Right atrium auricular region (tissue), 2 donors: ENCODE measurements at places on chromosomes 3 and 15. TPM values are rescaled to one million over a fixed set of nuclear protein-coding genes. Genes with fewer than 3 reads are reported as not detected.

The OIP5 gene
- total RNA-seq: 0.35 TPM

The GOLGA6A gene
- not detected for total RNA-seq

DNA sequence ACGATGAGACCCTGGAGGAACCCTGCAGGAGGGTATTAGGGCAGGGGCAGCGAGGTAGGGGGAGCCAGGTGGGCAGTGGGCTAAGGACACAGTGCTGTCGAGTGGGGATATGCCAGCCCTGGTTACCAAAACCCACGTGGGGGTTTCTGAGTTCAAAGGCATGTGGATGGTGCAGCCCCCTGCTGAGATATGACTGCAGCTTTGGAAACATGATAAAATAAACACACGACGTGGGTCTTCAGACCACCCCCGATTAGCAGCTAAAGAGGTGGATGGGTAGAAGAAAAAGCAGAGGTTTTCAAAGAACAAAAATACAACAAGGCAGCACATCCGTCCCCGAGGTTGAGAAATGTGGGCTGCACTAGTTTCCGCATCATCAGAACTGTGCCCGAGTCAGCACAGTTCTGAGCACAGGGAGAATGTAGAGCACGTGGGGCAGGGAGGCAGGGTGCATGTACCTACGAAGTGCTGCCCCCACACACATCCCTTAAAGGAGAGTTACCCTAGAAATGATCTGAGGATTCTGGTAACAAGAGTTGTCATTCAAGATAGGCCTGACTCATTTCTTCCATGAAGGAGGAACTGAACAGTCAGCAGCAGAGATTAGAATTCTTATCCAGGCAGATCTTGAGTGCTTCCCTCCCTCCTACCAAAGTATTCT is 121.3 kb downstream of the RPLP1 start:
- no peak for DNase-seq

GRCh38 chr3:193095366-193095765 is 145.7 kb upstream of the PLAAT1 start:
- DNase-seq: no peak

- DNase-seq: no peak
Measured at GRCh38 chr3:155753038-155753639, 8.3 kb upstream of the PLCH1 start.

- DNase-seq: no peak
Measured at GRCh38 chr15:58431221-58432149, at the start of gene LIPC. Gene LIPC (plus strand): TSS chr15:58431991. CDS start chr15:58432033, 42 bp downstream.

- no peak for DNase-seq
Measured at GRCh38 chr3:190811775-190812480, 50.6 kb downstream of the GMNC start.

DNA sequence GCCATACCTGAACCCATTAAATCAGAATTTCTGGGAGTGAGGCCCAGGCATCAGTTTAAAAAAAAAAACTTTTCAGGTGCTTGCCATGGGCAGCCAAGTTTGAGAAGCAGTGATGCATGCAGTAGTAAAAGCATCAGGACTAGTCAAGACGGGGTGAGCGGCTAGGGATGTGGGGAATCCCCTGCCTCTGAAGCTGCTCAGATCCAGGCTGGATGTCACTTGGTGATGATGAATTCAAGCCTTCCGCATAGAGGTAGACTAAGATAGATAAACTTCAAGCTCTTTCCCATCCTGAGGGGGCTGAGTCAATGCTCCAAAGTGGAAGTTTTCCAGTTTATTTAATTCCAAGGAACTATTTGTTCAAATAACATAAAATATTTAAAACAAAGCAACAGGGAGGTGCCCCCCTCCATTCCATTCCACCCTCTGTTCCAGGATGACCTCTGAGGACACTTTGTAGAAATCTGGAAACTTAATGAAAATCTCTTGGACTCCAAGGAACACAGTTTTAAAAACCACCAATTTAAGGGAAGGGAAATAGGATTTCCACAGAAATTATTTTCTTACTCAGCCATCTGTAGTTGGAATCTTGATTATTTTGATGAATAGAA is 100.4 kb upstream of the NR2E3 start:
- DNase-seq: no peak
